ENCODE measurements at places on chromosomes 16 and 17.

DNA sequence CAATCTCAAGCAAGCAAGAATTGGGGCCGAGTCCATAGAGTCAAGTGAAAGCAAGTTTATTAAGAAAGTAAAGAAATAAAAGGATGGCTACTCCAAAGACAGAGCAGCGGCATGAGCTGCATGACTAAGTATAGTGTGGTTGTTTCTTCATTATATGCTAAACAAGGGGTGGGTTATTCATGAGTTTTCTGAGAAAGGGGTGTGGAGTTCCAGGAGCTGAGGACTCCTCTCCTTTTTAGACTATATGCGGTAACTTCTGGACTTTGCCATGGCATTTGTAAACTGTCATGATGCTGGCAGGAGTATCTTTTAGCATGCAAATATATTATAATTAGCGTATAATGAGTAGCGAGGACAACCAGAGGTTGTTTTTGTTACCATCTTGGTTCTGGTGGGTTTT is 819.9 kb downstream of the KCNJ2 start:
- DNase-seq: no peak

- DNase-seq: no peak
These were observed 16.8 kb upstream of the MAPK3 start for GRCh38 chr16:30139583-30140481.

GRCh38 chr17:56597495-56597990 is 4.0 kb downstream of the NOG start:
- no peak for DNase-seq

DNA sequence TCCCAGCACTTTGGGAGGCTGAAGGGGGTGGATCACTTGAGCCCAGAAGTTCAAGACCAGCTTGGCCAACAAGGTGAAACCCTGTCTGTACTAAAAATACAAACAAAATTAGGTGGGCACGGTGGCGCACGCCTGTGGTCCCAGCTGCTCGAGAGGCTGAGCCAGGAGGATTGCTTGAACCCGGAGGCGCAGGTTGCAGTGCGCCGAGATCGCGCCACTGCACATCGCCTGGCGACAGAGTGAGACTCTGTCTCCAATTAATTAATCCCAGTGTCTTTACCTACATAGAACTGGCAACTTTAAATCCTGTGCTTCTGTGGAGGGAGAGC is 1.5 kb upstream of the ELOB start:
- DNase-seq: no peak

GRCh38 chr16:23801378-23801777 is 34.4 kb upstream of the PRKCB start:
- DNase-seq: peak; percentile 78

DNA sequence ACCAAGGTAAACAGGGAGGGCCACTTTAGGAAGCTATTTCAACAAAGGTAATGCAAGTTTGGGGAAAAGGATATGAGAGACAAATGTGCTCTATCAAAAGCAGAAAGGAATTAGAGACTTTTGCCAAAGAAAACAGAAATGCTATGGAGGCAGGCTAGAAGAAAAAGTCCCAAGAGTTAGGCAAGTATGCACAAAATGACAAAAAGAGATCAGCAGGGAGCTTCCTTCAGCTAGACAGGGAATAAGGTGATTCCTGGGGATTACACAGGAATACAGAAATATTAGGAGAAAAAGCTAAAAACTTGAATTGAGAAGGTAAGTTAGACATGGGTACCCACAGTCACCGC is 2.4 kb downstream of the FXR2 start:
- DNase-seq: no peak

Data from hematopoietic multipotent progenitor cell treated with erythropoietin and hydrocortisone succinate and interleukin-3 and kit ligand, for 8 days (in vitro differentiated cells).